GM12878 (cell line): ENCODE measurements at places on chromosomes 1 and 21.

DNA sequence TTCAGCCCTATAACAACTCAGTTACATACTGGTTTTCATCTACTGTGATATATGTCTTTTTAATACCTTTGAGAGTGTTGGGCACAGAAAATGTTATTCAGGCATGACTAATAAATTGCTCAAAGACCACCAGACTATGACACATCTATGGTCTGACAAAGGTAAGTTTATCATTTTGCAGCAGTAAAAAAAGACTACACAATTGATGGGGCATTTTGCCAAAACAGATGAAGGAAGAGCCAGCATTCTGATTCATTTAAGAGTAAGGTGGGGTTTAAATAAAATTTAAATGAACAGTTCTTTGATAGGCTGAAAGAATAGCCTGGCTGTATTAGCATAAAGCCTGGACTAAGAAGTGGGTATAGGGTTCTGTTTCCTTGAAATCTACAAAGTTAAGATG lies 8.8 kb upstream of the RNPC3 start:
- no peak for DNase-seq

GRCh38 chr21:16211339-16212303 lies 481.8 kb downstream of the USP25 start:
- no peak for DNase-seq

DNA sequence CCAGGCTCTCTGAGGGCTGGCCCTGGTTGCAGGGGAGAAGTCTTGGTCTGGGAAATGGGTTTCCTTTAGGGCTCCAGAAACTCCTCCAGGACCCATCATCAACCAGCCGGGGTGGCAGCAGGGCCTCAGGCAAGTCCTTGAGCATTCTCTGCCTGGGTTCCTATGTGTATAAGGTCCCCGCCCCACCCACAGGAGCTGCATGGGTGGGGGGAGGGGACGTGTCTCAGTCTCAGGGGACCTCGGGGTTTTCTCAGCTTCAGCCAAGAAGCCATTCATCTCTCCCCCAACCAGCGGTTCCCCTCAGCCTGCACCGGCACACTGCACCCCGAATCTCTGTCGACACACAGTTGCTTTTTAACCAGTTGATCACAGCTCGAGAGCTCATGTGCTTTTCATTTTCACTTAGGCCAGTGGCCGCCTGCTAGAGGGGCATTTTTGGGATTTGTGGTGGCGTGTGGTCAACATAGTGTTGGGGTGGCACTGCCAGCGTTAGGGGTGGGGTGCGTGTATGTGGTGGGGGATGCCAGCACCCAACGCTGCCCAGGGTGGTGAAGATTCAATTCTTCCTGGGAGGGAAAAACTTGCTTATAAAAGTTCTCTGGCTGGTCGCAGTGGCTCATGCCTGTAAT lies 6.5 kb downstream of the RUNX3 start:
- peak; percentile 76 for DNase-seq

- DNase-seq, result no peak
Measured at GRCh38 chr1:3495776-3496745, 41.6 kb downstream of the ARHGEF16 start.

DNA sequence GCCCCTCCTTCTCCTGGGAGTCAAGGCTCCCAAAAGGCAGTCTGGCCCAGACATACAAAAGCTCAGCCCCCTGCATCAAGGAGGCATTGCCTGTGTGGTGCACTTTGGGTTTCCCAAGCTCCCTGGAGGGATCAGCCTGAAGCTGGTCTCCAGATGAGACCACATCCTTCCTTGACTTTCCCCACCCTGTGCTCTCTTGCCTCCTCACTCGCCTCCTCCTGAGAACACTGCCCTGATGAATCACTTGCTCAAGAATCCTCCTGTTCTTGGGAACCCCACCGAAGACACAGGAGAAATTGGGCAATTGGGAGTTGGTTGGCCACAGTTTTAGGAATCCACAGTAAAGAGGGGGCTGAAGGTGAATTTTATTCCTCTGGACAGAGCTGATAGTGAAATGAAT lies 34.8 kb upstream of the LYST start:
- DNase-seq, result no peak

DNA sequence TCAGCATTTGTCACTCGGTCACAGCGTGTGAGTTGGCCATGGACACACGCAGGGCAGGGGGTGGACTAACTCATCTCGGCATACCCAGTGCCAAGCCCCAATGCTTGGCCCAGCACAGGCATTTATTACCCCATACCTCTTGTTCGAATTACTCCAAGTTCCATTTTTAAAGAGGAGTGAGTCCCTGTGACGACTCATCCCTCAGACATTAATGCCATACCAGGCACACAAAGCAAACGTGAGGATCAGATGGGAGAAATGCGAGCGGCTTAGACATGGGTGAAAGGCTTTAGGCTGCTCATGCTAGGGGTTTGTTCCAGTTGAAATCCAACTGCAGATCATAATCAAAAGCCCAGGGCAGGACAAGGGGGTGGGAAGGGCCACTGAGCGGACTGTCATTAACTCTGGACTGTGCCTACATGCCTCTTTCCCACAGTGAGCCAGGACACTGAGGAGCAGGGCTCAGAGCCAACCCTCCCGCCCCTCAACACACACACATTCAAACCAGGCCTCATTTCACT lies 118.5 kb upstream of the NGF start:
- no peak for DNase-seq

DNA sequence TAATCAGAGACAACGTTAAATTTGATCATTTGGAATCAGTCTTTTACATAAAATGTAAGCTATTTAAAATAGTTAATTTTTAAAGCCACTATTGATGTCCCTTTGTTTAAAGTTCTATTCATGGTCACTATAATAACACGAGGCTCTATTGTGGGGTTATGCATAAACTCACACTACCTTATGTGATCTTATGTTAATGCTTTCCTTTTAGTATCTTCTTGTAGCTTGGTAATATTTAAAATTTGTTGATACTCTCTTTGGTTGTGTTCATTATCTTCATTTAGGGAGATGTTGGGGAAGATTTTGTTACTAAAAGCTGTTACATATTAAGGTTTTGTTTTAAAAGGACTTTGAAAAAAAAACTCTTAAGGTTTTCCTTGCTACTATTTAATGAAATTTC lies 1.2 kb downstream of the B3GALT2 start:
- no peak for DNase-seq

DNA sequence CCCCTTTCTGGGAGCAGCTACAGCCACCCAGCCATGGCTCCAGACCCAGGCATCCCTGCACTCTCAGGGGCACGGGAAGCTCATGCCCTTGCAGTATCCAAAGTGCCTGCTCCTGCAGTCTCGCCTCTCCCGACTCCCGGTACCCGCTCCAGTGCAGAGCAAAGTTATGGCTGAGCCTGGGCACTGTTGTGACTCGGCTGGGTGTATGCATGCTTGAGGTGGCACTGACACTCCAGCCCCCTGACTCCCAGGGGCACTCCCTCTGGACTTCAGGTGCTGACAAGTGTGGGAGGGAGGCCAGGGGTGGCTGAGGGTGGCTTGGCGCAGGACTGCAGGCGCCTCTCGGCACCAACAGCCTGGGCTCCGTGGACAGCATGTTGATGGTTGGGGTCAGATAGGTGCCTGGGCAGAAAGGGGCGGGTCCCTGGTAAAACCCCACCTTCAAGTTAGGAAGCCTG lies 580.1 kb upstream of the ADGRL2 start:
- no peak for DNase-seq

GRCh38 chr1:230103306-230104173 lies 36.5 kb downstream of the GALNT2 start:
- no peak for DNase-seq

GRCh38 chr1:121417325-121417923 lies 232.6 kb downstream of the SRGAP2C start:
- no peak for DNase-seq

DNA sequence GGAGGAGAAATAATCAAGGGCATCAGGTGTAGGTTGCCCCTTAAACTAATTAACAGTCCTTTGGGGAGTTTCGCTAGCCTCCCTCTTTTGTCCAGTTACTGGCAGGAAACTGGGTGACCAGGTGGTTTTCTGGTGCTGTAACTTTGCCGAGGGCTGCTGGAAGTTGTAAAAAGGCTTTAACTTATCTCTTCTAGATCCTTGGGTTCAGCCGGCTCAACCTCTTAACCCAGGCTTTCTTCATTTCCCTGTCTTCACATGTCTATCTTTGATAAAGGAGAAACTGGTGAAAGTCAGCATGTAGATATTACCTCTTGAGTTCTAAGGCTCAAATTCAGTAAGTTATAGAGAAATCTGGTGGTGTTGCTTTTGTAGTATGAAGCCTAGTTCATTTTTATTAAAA lies 289.7 kb upstream of the NRIP1 start:
- no peak for DNase-seq

DNA sequence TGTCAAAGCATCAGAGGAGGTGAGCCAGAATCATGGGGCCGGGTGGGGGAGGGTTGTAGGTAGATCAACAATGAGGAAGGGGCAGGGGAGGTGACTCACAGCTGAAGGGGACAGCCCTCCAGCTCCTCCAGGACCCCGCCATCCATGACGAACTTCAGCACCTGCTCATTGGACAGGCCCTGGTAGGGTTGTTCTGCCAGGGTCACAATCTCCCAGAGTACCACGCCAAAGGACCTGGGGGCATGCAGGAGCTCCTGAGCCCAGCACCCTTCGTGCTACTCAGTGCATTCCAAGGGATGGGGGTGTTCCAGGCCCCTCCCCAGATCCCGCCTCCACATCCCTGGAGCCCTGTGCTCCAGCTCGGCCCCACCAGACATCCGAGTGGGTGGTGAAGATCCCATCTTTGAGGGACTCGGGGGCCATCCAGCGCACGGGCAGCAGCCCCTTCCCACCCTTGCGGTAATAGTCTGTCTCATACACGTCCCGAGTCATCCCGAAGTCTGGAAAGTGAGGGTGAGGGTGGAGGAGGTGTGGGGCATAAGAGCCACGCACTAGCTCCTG lies 17.5 kb downstream of the INSRR start:
- no peak for DNase-seq

- no peak for DNase-seq
Measured at GRCh38 chr21:37181059-37181458, 86.1 kb downstream of the VPS26C start.

GRCh38 chr21:41692185-41692565 lies 74.7 kb downstream of the RIPK4 start:
- no peak for DNase-seq

GRCh38 chr1:226643177-226643576 lies 94.6 kb downstream of the STUM start:
- peak; percentile 33 for DNase-seq

- DNase-seq, result no peak
Measured at GRCh38 chr1:1612104-1612400, 3.2 kb upstream of the MIB2 start.

- DNase-seq, result no peak
Measured at GRCh38 chr1:101150670-101151069, 86.1 kb upstream of the S1PR1 start.

GRCh38 chr1:226598455-226598849 lies 49.9 kb downstream of the STUM start:
- no peak for DNase-seq

DNA sequence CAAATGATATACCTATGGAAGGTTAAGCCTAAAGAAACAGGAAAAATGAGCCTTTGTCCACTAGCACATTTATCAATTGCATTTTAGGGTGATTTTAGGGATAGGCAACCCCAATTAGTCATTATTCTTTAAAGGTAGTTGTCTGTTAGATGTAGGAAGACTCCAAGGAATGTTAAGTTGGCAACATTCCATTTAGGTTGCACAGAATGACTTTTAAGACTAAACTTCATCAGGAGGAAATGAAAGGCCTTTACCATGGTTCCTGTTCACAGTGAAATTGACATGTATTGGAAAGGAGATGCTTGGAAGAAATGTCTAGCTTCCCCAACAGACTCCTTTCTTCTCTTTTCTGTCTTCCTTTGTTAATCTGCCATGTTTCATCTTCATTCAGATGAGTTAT lies 1.6 kb upstream of the APOBEC4 start:
- DNase-seq, result no peak

DNA sequence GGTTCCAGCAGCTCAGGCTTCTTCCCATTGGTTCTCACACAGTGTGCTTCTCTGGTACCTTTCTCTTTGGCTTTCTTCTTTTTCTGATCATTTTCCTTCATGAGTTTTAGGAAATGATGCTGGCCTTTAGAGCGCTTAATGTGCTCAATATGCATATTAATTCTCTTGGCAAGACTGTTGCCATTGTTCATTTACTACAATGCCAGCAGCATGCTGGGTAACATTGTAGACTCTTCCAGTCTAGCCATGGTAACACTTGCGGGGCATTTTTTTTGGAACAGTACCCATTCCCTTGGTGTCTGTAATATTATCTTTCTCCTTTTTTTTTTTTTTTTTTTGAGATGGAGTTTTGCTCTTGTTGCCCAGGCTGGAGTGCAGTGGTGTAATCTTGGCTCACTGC lies 21.7 kb downstream of the UBE4B start:
- no peak for DNase-seq

- no peak for DNase-seq
Measured at GRCh38 chr1:85571181-85571759, 9.3 kb upstream of the CCN1 start.

- no peak for DNase-seq
Measured at GRCh38 chr1:39409055-39409816, 82.2 kb upstream of the BMP8A start.

GRCh38 chr1:232657426-232658005 lies 27.6 kb upstream of the SIPA1L2 start:
- no peak for DNase-seq

DNA sequence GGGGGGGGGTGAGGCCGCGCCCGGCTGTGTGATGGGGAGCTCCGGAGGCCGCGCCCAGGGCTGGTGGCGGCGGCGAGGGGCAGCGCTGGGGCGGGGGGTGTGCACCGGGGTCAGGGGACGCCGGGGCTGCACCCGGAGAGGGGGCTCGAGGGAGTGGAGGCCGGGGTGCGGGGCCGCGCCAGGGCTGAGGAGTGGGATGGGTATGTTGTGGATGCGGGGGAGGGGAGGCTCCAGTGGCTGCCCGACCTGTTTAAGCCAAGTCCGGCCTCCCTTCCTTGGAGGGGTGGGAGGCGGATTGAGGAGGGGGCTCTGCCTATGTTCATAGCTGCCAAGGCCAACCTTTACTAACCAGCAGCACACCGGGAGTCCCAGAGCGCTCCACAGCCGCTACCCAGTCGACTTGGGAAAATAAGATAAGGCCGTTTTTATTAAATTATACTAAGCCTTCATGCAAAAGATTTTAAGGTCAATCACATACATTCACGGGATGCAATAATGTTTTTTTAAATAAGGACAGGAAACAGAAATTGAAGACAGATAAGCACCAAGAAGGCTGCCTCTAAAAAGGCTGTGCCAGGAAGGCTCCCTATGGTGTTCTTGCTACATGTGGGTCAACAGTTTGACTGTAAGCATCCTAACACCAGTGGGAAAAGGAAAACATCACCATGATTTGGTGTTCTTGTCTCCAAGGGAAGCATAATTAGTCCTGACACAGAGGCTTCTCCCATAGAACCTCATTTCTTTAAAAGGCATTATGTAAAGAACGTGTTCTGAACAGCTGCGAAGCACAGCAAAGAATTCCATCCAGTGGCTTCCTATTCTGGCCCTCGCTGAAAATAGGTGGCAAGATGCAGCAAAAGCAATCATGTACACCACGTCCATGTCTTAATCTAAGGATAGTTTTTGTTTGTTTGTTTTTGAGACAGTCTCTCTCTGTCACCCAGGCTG lies 626 bp upstream of the HLCS start:
- no peak for DNase-seq
